Eye (tissue), 1 donor: ENCODE measurements at places on chromosomes 13 and 19.

- no peak for DNase-seq
Measured at GRCh38 chr13:74105871-74106270, 28.3 kb downstream of the KLF12 start.

DNA sequence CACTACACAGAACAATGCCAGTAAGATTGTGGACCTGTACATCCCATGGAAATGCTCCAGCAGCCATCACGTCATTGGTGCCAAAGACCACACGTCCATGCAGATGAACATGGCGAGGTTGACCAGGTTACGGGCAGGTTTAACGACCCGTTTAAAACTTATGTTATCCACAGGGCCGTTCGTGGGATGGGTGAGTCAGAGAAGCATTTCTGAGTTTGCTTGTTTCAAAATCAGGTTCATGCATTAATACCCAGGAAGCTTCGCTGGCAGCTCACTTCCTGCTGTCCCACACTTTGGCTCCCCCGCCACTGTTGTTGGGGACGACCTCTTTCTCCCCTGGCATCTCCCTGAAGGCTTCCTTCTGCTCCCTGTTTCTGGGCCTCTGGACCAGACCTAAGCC, 194.1 kb downstream of the USP12 start:
- no peak for DNase-seq

- no peak for DNase-seq
Measured at GRCh38 chr13:100102042-100102441, 13.1 kb downstream of the PCCA start.

- no peak for DNase-seq
Measured at GRCh38 chr13:24209138-24209537, 48.6 kb downstream of the SPATA13 start.

DNA sequence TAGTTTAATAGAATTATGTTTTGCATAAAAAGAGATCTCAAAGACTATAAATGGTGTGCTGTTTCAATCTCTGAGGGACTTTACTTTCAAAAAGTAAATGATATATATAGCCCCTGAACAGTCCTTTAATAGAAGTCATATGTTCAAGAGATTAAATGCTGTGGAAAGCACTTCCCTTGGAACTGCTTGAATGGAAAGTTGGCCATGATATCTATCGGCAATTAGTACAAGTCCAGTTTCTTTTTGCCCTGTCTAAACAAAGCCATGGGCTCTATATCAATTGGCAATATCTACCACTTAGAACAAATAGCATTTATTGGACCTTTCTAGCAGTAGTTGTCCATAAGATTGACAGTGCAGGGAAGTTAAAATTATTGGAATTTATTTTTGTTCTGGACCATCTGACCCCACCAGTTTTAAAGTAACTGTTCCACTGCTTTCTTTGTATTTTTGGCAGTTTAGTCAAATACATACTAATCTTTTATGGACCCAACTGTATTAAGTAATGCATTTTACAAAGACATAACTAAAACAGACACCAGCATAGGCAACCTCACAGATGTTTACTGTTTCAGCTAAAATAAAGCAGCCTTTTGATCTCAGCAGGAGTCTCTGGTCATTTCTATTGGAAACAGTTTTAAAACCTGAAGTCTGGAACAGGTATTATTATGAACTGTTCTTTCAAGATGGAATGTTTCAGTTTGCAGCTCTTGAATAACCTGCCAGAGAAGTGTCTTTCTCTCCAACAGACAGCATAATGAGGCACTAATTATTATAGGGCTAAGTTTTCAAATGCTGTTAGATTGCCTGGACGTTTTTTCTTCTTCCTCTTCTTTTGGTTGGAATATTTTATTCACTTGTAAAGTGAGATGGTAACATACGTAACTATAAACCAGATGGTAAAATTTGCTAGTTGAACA, 282.6 kb downstream of the DCLK1 start:
- peak; percentile 77 for DNase-seq

- peak; percentile 75 for DNase-seq
Measured at GRCh38 chr19:35767288-35768081, 7.9 kb upstream of the ARHGAP33 start.

DNA sequence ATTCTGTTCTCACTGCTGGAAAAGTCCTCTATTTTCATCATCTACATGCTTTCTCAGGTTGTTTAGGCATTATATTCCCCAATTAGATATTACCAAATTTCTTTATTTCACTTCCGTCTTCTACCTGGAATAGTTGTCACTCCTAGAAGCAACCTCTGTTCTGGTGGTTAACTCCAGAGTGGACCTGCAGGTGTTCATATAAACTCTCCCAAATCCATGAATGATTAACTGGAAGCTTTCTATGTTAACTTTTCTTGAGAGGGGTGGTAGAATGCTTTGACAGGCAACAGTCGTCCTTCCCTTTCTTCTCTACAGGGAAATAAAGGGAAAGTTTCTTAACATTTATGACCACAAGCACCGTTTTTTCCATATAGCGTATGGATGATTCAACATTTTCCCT, 48.4 kb upstream of the UFM1 start:
- DNase-seq: no peak

DNA sequence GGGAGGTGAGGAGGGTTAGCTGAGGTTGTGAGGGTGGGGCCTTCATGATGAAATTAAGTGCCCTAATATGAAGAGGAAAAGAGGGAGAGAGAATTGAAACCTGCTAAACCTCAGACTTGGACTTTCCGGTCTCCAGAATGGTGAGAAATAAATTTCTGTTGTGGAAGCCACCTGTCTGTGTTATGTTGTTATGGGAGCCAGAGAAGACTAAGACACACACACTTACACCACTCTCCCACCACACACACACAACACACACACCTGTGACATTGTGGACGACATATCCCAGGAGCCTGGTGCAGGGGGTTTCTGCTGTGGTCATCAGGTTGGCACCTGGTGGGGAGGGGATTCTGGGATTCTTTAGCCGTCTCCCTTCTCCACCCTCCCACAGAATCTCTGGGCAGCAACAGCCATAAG, 14.0 kb downstream of the KLK4 start:
- DNase-seq: no peak

GRCh38 chr13:94332359-94333096, 147.0 kb downstream of the DCT start:
- DNase-seq: no peak

DNA sequence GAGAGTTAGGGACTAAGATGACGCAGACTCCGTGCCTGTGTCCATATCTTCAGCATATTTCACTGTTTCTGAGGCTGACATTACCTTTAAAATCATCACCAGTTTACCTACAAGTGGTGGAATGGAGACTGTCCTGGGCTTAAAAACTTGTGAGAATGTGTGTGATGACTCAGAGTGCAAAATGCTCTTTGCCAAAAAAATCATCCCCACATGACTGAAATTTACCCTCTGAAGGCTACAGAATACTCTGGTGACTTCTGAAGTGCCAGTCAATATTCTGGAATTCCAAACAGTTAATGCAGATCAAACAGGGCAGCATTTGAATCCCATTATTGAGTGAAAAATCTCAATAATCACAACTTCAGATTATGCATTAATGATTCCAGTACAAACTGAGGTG, 901.4 kb downstream of the EFNB2 start:
- no peak for DNase-seq

DNA sequence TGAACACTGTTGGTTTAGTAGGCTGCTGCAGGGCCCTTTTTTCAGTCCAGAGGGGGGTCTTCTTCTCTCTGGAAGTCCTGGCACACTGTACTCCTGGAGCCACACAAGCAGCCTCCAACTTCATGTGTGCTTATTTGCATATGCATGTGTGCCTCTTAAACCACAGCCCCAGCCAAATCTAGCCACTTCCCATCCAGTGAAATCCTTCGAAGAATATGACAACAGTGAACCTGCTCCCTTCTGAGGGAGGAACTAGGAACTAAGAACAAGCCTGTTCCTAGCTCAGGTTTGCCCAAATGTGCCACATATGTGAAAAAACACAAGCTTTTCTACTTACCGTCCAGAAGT, 348.5 kb downstream of the FOXO1 start:
- no peak for DNase-seq

- DNase-seq: no peak
Measured at GRCh38 chr13:73967397-73968165, 166.6 kb downstream of the KLF12 start.

- DNase-seq: no peak
Measured at GRCh38 chr19:32878988-32879387, 9.4 kb upstream of the SLC7A9 start.

DNA sequence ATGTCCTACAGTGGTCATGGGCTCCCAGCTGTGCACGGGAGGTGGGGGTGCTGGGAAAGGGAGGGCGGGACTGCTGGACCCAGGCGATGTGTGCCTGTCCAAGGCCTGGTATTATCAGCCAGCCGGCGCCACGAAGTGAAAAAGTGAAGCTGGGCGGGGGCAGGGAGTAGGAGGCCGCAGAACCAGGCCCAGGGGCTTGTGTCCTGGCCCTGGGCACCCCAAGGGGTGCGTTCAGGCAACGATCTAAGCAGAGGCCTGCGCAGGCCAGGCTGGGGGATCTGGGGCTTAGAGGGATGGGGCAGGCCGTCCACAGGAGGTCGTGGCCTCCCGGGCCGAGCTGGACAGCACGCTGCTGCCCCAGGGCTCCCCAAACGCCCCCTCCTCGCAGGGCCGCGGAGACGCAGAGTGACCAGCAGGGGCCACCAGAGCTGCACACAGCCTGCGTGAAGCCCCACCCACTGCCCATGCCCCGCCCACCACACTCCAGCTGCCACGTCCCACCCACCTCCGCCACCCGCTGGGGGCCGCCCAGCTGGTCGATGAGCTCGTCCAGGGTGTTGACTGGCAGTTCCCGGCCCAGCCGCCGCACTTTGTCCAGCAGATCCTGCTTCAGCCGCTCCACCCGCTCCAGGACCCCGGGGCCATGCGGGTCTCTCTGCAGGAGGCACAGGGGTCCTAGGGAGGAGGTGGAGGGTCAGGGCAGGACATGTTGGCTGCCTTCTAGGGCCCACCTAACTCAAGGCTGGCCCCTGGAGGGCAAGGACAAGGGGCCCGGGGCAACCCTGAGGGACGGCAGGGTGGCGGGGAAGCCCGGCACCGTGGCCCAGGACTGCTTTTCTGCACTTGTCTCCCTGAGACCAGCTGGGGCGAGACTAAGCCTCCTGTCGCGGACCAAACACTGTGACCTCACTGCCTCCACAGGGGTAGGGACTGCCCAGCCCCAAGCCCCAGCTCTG, 9.5 kb downstream of the GPX4 start:
- DNase-seq: peak; percentile 96

GRCh38 chr19:55082020-55082851, 6.6 kb downstream of the EPS8L1 start:
- peak; percentile 86 for DNase-seq

DNA sequence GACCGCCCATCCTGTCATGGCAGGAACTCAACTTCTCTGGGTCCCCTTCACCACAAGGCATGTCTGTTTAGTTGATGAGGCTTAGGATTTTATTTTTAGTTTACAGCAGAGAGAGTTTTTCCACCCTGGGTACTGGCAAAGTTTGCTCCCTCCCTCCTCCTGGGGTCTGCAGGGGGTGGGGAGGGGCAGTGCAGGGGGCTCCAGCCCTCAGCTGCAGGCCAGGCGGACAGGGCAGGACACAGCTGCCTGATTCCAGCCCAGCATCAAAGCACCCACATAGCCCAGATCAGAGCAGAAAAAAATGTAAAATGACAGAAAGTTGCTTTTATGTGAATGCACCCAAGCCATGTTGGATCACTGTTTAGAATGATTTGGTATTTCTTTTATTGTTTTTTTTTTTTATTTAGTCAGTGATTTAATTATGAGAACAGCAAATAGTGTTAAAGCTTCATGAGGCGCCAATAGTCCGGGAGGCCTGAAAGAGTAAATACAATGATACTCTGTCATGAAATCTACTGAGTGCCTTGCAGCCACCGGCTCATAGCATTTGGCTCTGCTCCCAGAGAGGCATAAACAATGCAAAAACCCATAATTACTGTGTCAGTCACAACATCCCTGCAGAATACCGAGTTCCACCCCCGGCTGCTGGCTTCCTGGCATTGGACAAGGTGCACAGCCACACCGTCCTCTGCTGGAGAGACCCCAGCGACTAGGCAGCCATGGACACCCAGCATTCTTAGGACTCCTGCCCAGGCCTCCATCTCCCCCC, 923.5 kb downstream of the UQCRFS1 start:
- peak; percentile 73 for DNase-seq

DNA sequence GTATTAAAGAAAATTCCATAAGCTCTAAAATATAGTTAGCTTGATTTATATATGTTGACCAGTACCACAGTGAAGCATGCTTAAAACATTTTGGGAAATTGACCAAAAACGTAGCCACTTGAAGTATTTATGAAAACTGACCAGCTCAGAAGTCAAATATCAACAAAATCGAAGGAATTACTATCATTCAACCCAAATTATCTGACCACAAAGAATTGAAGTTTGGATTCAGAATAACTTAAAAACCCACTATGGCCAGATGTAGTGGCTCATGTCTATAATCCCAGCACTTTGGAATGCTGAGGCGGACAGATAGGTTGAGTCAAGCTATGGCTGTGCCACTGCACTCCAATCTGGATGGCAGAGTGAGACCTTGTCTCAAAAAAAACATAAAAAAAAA, 31.9 kb downstream of the GPALPP1 start:
- no peak for DNase-seq

GRCh38 chr13:94186470-94186869, 293.0 kb downstream of the DCT start:
- DNase-seq: no peak

GRCh38 chr13:45219938-45220375, 19.1 kb upstream of the KCTD4 start:
- no peak for DNase-seq

GRCh38 chr13:47426126-47426849, 529.4 kb upstream of the HTR2A start:
- DNase-seq: no peak

GRCh38 chr19:16654627-16655026, 5.3 kb downstream of the SMIM7 start:
- no peak for DNase-seq

- peak; percentile 98 for DNase-seq
Measured at GRCh38 chr19:48637948-48638830, 1.0 kb upstream of the DBP start.

DNA sequence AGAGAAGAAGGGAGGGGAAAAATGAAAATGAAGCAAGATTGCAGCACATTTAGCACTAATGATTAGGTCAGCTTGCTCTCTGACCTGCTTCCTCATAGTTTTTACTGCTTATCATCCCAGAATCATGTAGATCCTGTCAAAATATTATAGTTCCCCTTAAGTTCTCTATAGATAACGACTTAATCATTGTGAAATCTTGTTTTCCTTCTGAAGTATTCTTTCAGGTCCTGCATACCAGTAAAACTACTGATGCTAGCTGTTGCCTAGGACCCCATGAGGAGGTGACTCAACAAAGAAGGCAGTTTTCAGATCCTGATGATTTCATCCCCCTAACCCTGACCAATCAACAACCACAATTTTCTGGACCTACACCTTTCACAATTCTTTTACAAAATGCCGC, 1131.7 kb downstream of the SLITRK5 start:
- no peak for DNase-seq

- no peak for DNase-seq
Measured at GRCh38 chr13:23271331-23271730, 90.6 kb downstream of the SGCG start.
